Activated CD4-positive, alpha-beta T cell treated with anti-CD3 and anti-CD28 coated beads, Interleukin-2, amount 50 U/mL, for 48 hours (primary cell): ENCODE measurements at places on chromosomes 6 and 20.
A peak's percentile ranks its signal among the peaks of the same experiment; 100 is the strongest.

DNA sequence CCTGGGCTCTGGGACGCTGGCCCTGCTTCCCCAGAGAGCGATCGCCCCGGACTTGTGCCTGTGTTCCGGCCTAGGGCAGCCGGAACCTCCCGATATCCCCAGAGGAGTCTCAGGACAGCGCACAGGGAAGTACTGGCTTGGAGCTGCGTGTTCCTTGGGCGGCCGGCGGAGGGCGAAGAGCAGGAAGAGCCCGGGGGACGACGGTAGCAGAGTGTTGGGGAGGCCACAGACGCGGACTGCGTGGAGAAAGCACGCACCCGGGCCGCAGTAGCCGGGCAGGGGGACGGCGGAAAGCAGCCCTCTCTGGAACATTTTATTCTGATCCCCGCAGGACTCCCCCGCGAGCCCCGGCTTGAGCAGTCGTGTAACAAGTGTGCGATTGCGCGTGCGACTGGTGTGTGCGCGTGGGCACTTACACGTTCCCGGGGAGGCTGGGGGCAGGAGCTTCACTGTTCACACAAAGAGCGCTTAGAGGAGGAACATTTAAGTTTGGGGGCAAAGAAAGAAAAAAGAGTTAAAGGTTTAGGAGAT, 36.1 kb downstream of the NCR2 start:
- DNase-seq = no peak

DNA sequence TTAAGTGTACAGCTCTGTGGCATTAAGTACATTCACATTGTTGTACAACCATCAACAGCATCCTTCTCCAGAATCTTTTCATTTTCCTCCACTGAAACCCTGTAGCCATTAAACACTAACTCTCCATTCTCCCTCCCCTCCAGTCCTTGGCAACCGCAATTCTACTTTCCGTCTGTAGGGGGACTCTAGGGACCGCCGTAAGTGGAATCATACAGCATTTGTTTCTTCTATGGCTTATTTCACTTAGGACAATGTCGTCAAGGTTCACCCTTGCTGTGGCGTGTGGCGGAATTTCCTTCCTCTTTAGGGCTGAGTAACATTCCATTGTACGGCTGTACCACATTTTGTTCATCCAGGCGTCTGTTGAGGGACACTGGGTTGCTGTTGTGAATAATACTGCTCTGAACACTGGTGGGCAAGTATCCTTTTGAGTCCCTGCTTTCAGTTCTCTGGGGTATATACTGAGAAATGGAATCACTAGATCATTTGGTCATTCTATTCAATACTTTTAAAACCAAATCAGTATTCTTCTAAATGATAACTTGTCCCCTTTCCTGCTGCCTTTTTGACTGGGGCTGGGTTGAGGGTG, 50.7 kb downstream of the PPP1R3G start:
- peak; percentile 46 for DNase-seq

DNA sequence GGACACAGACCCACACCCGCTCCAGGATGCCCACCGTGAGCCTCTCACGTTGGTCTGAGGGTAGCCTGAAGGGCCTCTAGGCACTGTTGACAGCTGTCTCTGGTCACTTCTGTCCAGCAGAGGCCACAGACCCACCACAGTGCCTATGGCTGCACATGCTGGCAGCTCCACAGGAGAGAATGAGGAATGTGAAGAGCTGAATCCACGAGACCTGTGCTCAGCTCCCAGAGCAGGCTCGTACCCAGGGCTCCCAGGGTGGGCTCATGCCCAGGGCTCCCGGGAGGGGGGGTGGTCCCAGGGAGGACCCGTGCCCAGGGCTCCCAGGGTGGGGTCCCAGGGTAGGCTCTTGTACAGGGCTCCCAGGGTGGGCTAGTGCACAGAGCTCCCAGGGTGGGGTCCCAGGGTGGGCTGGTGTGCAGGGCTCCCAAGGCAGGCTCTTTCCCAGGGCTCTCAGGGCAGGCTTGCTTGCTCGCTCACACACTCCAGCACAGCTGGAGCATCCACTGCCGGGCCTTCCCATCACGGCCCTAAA, 201.0 kb downstream of the SYNDIG1 start:
- DNase-seq = no peak

GRCh38 chr6:149200282-149200945, 117.1 kb upstream of the TAB2 start:
- DNase-seq = no peak

DNA sequence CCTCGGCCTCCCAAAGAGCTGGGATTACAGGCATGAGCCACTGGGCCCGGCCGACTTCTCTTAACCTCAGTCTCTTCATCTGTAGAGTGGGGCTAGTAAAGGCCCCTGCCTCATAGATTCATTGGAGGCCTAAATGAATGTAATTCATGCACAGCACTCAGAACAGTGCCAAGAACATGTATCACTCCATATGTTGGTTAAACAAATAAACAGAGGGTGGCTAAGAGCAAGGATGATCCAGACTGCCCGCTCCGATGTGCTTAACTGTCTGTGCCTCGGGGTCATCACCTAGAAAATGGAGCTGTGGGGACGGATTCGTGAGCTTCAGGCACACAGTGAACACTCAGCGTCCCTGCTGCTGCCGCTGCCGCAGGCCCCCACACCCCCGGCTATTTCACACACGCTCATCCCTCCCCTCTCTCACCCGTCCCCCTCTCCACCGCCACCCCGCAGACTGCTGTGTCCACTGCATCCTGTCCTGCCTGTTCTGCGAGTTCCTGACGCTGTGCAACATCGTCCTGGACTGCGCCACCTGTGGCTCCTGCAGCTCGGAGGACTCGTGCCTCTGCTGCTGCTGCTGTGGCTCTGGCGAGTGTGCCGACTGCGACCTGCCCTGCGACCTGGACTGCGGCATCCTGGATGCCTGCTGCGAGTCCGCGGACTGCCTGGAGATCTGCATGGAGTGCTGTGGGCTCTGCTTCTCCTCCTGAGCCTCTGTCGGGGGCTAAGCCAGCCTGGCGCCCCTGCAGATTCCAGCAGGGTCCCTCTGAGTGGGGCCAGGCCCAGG, 14.8 kb downstream of the MDFI start:
- DNase-seq = no peak

GRCh38 chr6:107636486-107636885, 146.6 kb downstream of the SOBP start:
- no peak for DNase-seq

DNA sequence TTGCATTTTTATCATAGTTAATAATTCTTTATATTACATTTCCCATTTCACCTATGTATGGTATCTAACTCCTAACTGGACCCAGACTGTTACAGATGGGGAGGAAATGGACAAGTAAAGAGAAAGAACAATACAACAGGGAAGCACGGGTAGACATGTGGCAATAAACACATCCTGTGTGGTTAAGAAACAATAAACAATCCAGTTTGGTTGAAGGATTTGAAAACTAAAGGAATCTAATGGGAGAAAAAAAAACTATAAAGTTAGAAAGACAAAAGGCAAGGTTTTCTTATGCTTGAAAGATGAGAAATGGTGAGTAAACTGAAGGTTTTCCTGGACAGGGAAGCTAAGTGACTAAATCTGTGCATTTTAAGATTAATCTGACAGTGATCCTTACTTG, 34.9 kb upstream of the ALDH8A1 start:
- DNase-seq = no peak

DNA sequence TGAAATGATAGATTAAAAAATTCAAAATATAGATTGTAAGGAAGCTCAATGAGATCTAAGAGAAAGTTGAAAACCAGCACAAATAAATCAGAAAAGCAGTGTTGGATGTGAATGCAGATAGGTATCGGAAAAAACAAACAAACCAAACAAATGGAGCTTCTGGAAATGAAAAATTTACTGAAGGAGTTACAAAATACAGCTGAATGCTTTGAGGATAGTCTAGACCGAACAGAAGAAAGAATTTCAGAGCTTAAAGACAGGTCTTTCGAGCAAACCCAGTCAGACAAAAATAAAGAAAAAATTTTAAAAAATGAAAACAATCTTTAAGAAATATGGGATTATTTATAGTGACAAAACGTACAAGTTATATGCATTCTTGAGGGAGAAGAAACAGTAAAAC, 146.7 kb downstream of the FAM83B start:
- DNase-seq = no peak

- no peak for DNase-seq
Observed at GRCh38 chr20:49710971-49711666, 2.6 kb downstream of the B4GALT5 start.

DNA sequence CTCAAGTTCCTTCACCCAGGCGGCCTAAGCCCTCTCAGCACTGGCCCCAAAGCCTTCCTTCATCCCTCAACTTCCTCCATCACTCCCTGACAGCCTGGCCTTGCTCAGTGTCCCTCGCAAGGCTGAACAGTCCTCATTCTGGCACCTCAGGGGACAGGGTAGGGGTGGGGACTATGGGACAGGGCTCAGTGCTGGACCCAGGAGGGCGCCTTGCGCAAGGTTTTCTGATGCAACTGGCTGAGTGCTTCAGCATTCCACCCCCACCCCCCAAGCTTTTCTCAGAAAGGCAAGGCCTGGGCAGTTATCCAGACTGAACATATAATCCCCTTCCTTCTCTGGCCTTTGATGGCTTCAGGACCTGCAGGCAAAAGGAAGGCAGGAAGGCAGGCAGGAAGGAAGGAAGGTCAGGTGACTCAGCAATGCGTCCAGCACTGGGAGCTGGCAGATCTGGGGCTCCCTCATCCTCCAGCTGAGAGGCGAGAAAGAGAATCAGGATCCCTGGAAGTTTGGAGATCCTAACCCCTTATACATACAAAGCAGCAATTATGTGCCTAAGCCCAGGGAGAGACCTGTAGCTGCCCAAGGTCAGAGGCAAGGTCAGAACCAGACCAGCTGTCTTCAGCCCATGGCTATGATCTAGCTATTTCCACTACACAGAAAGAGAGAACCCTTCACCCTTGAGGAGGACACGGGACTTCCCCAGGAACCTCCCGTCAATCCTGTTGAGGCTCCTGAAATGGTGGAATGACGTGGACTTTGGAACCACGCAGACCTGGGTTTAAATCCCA, 8.6 kb upstream of the TRIB3 start:
- no peak for DNase-seq

DNA sequence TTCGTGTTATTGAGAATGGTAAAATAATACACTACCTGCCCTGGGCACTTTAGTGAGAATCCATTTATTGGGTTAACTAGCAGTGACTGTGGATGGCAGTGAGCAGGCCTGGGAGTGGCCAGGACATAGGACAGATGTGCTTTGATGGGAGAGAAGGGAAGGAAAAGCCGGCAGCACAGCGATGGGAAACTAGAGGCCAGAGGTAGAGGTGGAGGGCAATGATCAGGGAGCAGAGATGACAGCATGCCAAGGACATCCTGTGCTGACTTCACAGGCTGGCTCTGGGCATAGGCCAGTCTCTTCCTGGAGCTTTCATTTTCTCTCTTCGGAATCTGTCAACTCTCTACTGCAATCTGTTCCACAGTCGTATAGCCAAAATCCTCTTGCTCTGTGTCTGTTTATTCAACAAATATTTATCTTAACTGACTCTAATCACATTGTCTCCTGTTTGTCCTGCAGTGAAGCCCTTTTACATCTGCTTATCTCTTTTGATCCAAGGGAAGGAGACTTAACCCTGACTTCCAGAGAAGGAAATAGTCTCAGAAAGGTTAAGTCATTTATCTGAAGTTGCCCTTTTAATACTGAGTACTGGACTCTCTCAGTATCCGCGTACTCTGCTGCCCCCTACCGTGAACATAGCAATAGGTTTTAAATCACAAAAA, 18.4 kb upstream of the MMP24 start:
- peak; percentile 79 for DNase-seq
